Stimulated activated CD4-positive, alpha-beta T cell treated with anti-CD3 and anti-CD28 coated beads, TNF-alpha, amount 100 ng/mL, for 48 hours (primary cell): ENCODE measurements at places on chromosomes 3 and 15.

GRCh38 chr3:157544501-157545130, 41.4 kb upstream of the VEPH1 start:
- no peak for DNase-seq

GRCh38 chr3:45807133-45807532, 10.8 kb upstream of the SLC6A20 start:
- no peak for DNase-seq

GRCh38 chr3:124273651-124274050, 281.7 kb upstream of the ROPN1 start:
- DNase-seq: no peak

DNA sequence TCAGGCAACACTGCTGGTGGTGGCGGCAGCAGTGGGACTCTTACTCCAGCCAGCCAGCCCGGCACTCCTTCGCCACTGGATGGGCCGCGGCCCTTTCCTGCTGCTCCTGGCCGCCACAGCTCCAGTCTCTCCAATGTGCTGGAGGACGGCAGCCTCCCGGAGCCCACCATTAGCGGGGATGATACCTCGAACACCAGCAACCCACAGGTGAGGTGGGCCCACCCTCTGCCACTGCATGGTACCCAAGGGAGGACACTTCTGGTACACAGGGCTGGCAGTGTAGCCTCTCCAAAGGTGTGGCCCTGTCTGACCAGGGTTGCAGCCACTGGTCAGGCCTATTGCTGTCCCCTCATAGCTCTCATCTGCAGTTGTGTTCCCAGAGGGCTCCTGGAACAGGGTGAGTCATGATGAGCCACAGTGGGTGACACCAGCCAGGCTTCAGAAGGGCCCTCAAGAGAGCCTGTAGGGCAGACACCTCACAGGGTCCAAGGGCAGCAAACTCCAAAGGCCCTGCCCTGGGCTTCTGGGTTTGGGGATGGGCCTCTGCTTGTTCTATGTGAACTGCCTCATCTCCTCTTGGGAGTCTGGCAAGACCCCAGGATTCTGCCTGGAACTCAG, 20.8 kb downstream of the NBEAL2 start:
- DNase-seq: no peak

DNA sequence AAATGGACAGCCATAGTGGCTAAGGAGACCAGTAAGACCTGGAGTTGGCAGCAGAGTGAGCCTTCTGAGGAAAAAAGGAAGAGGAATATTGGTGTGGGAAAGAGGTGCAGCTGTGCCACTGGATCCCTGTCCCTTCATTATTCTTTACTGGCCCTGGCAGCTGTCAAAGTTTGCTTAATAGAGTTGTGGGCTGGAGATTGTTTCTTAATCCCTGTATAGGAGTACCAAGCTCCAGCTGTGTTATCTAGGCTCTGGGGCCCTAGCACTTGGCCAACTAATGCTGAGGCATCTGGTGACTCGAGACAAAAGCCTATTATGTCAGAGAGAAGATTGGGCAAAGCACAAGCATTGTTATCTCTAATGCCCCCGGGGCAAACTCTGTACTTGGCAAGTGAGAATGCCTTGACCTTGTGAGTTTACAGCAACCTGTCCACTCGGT, 61.4 kb downstream of the ZNF609 start:
- DNase-seq: no peak

GRCh38 chr3:134903837-134904236, 108.8 kb downstream of the EPHB1 start:
- DNase-seq: no peak

DNA sequence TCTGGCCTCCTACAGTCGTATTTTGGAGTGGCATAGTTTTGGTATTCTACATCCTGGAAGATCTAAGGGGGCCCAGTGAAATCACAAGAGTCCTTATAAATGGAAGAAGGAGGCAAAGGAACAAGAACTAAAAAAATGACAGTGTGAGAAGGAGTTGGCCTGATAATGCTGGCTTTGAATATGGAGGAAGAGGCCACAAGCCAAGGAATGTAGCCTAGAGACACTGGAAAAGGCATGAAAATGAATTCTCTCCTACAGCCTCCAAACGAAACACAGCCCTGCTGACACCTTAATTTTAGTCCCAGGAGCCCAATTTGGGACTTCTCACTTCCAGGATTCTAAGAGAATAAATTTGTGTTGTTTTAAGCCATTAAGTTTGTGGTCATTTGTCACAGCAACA, 54.6 kb upstream of the LIPC start:
- DNase-seq: no peak

- DNase-seq: no peak
Measured at GRCh38 chr3:100526613-100527346, 34.4 kb downstream of the TMEM45A start.

GRCh38 chr15:41501931-41502794, 8.5 kb downstream of the ITPKA start:
- DNase-seq: no peak

GRCh38 chr3:152048831-152049230, 175.4 kb downstream of the SUCNR1 start:
- DNase-seq: no peak
